Muscle of arm (tissue), 14 donors: ENCODE measurements at places on chromosomes 2 and 18.

GRCh38 chr2:20062615-20063545 is 11.5 kb upstream of the LAPTM4A start:
- peak; percentile 90 for DNase-seq

- no peak for DNase-seq
Observed at GRCh38 chr2:60565472-60565871, 12.0 kb upstream of the BCL11A start.

DNA sequence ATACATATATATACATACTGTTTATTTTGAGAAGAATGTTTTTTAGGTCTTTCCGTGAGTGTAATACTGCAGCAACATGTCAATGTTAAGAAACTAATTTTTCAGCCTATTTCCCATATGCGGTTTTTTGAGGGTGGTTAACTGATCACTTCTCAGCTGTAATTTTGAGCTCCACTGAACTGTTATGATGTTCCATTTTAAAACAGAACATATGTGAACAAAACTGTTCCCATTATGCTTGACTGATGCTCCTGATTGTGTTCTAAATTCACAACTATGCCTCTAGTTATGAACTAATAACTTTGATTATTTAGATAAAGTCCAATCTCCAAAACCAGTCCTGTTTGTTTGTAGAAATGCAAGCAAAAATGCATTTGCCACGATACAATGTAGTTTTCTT is 511.2 kb upstream of the FSIP2 start:
- no peak for DNase-seq

- no peak for DNase-seq
Observed at GRCh38 chr18:60662491-60662890, 289.9 kb upstream of the MC4R start.

DNA sequence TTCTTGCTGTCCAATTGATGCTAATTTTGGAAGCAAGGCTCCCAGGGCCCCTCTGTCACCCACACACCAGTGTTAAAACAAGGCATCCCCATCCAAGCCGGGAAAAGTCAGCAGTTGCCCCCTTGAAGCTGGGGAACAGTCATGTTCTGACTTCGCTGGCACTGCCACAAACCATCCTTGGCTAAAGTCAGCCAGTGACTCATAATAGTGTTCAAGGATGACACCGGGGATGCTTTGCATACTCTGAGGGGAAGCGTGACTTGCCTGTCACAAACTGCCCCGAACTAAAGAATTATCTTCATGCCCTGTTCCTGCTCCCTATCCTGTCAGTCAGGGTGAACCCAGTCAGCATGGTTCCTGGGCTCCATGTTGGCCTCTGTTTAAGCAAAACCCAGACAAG is 37.0 kb downstream of the TGFA start:
- no peak for DNase-seq

DNA sequence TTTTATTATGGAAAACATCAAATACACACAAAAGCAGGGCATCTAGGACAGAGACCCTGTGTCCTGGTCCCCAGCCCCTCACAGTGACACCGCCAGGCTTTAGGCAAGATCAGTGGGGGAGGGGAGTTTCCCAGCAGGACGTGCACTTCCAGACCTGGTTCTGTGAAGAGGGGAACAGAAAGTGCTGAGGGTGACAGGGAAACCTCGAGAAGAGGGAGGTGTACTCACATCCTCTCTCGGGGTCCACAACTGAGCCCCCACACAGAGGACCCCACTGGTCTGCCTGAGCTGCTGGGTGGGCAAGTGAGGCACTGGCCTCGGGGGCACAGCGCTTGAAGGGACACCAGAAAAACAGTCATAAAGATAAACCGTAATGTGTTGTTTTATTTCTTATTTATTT is 4.4 kb upstream of the GPR35 start:
- no peak for DNase-seq

DNA sequence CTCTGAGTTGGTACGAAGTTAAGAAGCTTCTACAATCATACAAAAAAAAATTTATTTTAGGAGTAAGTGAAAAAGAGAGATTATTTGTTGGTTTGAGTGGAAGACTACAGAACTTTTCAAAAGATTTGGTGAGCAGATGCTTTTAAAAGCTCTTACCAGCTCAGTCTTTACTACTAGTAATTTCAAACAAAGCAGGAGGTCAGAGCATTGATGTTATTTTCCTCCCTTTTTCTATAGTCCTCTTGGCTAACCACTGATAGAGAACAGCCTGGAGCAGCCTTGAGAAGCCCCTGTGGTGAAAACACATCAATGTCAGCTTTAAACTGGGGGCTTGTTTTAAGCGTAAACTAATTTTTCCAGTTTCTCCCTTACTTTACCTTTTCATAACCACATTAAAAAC is 559.3 kb upstream of the CDH2 start:
- DNase-seq, result no peak

- no peak for DNase-seq
Observed at GRCh38 chr2:54397426-54397825, 58.7 kb upstream of the SPTBN1 start.

- no peak for DNase-seq
Observed at GRCh38 chr2:122363885-122364284, 608.4 kb downstream of the TSN start.

DNA sequence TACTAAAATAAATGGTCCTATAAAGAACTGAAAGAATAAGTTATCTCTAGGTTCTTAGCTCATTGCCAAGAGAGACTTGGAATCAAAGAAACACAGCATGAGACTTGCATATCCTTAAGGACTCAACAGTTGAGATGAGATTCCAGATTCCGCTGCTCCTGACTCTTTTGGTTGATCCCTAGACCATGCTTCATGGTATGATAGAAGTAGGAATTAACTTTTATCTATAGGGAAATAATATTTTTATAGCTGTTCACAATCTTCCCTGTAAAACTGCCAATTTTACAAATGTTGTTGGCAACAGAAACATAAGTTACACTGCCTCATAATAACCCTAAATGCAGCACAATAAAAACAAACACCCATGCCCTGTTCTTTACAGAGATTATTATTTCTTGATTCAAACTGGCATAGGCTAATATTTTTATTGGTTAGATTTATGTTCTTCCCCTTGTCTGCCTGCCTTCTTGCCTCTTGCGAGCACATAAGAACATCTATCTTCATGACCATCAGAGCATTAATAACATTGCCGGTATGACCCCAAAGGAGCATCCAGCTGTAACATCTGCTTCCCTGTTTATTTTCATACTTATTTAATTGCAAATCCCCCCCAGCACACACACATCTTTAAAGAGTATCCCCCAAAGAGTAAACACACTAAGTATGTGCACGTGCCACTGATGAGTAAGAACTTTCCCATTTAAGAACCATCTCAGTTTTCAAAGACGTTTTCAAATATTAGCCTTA is 735.7 kb upstream of the SLC8A1 start:
- DNase-seq, result peak; percentile 35
